Natural killer cell treated with Interleukin-12 subunit alpha and Interleukin-12 subunit beta and Interleukin-15 and Interleukin-18, amount 100 ng/mL, for 72 hours (primary cell): ENCODE measurements at places on chromosomes 2 and 18. TPM values are rescaled to one million over a fixed set of nuclear protein-coding genes. Genes with fewer than 3 reads are reported as not detected.

The KCNG2 gene
- not detected for total RNA-seq

The PSMA8 gene
- 0.31 TPM for total RNA-seq

The PSD4 gene
- 305 TPM for total RNA-seq

The CDH2 gene
- 1.4 TPM for total RNA-seq

The TMEM150A gene
- 4.7 TPM for total RNA-seq

The PARD6G gene
- total RNA-seq: not detected

The LRRC30 gene
- total RNA-seq: not detected

The RNMT gene
- 42.5 TPM for total RNA-seq

The PIEZO2 gene
- not detected for total RNA-seq

GRCh38 chr2:19484736-19485135, 126.3 kb upstream of the OSR1 start:
- no peak for DNase-seq

DNA sequence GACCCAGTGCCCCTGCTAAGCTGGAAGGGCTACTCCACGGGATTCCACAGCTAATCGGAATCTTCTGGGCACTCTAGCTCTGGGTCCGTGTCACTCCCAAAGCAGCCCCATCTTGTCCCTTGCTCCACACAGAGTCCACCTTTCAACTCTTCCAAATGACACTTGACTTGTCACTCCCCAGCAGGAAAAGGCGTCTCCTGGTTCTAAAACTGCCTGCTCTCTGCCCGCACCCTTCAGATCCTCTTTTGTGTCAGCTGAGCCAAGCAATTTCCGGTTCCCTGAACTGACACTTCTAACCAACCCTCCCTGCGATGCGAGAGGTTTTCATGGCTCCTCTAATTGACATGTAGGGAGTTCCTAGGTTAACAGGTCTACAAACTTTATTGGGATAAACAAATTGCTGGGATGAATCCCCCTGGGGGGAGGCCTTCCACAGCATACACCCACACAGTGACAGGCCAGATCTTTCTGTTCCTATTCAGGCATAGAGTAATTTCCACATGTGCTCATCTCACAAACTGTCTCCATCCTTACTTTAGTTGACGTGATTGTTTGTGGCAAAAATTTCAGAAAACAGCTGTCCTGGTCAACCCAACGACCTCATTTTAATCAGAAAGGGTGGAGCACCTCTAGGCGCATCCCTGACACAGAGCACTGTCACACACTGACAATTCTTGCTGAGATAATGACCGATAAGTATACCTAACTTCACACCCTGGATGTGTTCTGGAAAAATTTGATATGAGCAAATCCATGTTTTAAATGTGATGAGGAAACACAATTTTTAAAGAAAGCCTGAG, 104.9 kb downstream of the RBMS1 start:
- DNase-seq: peak; percentile 72

GRCh38 chr2:168097431-168097830, 150.0 kb downstream of the STK39 start:
- no peak for DNase-seq

- DNase-seq: no peak
Observed at GRCh38 chr2:47636176-47636575, 146.8 kb upstream of the MSH6 start.

DNA sequence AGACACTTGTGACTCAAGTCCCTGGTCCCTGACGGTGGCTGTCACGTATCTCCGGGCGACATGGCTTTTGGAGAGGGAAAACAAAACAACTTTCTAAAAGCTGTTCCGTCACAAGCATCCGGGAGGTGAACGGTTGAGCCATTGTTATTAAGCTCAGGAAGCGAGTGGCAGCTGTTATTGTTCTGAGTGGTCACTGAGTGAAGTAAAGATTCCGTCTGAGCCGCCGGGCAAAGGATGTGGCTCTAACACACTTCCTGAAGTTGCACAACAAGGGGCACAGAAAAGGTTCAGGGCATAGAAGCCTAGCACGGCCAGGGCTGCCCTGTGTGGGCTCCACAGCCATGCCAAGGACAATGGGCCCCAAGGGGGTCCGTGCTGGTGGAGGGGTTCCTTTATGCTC, 24.3 kb downstream of the INPP5D start:
- DNase-seq: peak; percentile 87

- no peak for DNase-seq
Observed at GRCh38 chr2:58109481-58109880, 62.9 kb downstream of the VRK2 start.

DNA sequence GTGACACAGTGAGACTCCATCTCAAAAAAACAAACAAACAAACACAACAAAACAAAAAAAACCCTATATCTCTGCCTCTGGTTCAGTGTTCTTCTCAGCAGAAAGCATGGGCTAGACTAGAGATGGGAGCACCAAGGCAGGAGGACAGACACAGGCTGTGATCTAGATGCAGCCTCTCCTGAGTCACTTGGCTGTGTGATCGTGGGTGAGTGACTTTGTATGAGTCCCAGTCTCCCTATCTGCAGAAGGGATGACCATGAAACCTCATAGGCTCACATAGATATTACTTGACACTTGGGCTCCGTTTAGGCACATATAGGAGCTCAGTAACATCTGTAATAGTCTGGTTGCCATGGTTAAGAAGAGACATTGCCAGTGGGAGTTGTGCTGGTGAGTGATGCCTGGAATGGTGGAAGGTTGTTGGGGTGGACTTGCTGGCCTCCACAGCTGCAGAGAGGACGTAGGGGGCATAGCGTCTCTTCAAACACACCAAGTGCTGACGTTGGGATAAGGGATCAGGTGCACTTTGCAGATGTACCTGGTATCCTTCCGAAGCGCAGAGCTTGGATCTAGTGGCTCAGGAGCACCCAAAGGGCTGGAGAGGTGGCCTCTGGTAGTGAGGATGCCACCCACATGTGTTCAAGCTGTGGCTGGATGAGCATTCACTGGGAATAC, 318.9 kb upstream of the HS6ST1 start:
- DNase-seq: no peak

GRCh38 chr2:147204102-147204501, 640.7 kb upstream of the ACVR2A start:
- DNase-seq: no peak

GRCh38 chr2:169315357-169315756, 47.0 kb downstream of the LRP2 start:
- no peak for DNase-seq

DNA sequence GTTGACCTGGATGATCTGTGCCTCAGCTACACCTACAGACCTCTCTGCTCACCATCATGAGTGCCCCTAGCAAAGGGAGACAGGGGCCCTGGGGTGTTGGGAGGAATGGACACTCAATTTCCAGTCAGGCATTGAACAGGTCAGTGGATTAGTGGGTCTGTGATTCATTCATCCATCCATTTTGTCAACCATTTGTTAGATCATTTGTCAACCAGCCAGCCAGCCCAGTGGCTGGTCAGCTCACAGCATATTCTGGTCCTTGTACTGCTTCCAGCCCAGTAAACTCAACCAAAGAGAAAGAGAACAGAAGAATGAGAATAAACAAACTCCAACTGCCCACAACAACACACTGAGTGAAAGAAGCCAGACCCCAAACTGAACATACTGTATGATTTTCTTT, 4.6 kb upstream of the KLF11 start:
- DNase-seq: no peak

DNA sequence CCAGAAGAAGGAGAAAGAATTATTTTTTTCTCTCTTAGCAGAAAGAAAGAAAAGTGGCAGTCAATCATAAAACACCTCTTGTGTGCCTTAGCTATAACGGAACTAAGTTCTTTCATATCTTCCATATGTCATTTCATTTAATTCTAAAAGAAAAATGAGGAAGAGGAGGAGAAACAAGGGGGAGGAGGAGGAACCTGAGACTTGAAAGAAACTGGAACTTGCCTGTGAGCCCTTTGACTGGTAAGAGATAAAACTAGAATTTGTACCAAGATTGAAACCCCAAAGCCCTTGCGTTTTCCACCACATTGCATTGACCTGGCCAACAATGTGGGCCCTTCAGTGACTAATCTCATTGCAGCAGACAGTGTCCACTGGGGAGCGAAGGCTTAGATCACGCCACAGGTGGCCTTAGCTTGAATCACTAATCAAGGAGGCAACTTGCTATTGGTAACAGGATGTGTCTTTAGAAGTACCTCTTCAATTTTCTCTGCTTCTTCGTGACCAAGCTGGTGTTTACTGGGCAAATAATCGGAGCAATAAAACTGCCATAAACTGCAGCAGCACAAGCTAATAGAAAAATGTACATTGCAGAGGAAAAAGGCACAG, 307.9 kb downstream of the CLIP4 start:
- DNase-seq: no peak

- DNase-seq: no peak
Observed at GRCh38 chr18:24659827-24660720, 199.6 kb downstream of the HRH4 start.

DNA sequence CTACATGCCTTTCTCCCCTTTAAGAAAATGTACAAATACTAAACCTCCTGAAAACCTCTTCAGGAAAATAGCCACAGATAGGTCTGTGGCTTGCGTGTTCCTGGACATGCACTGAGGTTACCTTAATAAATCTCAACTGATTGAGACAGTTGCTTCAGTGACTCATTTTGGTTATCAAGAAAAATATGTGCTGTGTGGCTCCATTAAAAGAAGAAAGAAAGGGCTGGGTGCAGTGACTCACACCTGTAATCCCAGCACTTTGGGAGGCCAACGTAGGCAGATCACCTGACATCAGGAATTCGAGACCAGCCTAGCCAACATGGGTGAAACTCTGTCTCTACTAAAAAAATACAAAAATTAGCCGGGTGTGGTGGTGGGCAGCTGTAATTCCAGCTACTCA, 27.1 kb downstream of the CREG2 start:
- DNase-seq: no peak

DNA sequence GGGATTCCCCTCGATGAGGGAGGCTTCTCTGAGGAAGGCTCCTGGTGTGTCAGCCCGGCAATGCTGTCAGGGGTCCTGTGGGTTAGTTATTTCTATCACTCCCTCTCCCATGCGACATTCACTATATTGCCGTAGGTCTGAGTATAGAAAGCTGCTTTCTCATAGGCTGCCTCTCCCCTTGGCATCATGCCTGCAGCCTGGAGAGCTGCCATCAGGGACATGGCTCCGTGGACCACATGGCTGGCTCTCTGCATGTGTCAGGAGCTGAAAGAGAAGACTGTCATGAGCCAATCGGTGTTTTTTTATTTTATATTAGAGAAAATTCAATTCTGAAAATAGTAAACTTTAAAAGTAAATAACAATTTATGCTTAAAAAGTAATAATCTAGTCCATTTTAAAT, 198.0 kb downstream of the CDH20 start:
- no peak for DNase-seq

DNA sequence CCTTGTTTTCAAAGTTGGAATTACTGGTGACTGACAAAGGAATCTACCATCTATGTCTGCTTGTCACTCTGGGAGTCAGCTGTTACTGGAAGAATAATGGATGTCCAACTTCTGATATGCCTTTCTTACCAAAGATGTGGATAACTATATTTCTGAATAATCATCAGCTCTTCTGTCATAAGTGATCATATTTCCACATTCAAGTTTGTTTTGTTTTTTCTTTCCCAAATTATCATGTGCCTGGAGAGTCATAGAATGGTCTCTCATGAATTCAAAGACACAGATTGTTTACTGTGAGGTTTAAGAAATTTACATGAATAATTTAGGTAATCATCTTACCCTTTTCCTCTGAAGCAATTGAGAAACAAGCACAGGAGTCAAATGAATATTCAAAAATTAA, 986.7 kb upstream of the CDH2 start:
- DNase-seq: no peak

DNA sequence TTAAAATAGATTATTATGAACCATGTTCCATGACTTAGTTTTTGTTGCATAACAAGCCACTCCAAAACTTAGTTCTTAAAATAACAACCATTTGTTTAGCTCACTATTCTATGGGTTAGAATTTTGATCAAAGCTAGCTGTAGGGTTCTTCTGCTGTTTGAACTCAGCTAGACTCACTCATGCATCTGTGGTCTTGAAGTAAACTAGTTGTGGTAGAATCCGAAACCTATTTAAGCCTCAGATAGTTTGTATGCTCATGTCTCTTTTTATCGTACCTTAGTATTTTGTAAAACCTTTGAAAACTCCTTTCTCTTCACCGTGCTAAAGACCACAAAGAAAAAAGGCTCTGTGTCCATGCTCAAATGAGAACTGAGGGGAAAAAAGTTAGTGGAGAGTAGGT, 166.6 kb downstream of the XIRP2 start:
- DNase-seq: no peak

DNA sequence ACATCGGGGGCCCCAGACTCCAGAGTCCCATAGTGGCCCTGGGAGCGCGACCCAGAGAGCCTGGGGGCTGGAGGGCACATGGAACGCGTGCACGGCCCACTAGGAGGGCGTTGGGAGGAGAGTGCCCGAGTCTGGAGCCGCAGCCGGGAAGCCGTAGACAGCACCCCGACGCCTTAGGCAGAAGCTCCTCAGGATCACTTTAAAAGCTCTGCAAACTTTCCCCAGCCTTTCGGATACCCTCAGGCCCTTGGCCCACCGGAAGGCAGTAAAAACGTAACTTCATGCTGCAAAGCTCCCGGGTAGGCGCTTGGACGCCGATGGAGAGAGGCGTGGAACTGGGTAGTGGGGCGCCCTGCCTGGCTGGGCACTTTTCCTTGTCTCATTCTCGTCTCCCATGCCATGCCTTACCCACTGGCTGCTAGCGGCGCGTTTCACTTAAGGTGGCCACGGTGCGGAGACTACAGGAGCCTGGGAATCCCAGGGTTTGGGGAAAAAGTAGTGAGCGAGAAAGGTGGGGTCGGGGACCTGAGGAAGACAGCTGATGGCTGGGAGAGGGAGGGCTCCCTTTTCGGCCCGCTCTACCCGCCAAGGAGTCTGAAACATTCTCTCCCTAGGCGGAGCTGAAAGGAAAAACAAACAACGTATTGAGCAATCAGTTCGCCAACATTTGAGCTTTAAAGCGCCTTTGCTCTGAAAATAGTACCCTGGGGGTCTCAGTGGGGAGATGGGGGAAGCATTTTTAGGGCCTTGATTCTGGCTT, 141.8 kb downstream of the MEIS1 start:
- DNase-seq: no peak

DNA sequence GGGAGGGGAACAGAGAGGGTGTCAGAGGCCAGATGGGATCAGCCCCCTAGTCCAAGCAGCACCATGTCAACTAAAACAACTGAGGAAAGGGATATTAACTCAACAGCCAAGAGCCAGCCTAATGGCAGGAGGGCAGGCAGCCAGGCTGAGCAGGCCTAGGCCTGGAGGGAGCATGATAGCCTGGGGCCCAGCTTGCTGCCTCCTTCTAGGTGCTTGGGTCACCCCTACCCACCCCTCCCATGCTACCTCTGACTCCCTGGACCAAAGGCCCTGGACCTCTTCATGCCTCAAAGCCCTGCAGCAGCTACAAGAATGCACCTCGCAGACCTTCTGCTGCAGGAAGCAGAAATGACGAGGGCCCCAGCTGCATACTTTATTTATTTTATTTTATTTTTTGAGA, 22.1 kb upstream of the TNS1 start:
- peak; percentile 32 for DNase-seq

- DNase-seq: no peak
Observed at GRCh38 chr2:100877555-100877954, 57.6 kb downstream of the NPAS2 start.
